ENCODE measurements at places on chromosomes 5 and 9.

- no peak for DNase-seq
Measured at GRCh38 chr5:166906991-166907713, 1384.3 kb upstream of the WWC1 start.

DNA sequence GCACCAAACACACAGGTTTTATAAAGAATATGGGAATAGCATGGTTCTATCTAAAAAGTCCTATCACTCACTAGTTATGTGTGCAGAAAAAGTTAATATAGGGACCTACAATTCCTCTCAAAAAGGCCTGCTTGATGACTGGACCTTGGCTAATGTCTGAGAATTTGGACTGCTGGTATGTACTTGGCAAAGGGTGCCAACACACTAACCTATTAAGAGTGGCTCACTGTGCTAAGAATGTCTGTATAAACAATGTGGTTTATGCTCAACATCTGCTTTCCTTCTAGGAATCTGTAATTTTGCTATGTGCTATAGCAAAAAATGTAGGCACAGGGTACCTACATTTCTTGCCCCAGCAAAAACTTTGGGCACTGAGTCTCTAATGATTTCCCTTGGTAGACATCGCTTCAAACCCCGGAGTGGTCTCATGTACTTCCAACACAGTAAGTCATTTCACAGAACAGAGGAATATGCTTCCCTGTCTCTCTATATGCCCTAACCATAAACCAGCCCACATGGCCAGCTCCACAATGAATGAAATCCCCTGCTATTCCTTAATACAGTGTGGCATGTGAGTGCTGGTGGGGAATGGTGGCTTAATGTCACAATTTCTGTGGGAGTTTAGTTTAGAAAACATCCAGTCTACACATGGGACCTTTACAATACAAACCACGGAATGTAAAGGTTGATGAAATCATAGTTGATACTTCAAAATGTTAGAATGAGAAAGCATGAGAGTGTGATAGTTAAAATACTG lies 101.7 kb downstream of the UBAP2 start:
- no peak for DNase-seq

DNA sequence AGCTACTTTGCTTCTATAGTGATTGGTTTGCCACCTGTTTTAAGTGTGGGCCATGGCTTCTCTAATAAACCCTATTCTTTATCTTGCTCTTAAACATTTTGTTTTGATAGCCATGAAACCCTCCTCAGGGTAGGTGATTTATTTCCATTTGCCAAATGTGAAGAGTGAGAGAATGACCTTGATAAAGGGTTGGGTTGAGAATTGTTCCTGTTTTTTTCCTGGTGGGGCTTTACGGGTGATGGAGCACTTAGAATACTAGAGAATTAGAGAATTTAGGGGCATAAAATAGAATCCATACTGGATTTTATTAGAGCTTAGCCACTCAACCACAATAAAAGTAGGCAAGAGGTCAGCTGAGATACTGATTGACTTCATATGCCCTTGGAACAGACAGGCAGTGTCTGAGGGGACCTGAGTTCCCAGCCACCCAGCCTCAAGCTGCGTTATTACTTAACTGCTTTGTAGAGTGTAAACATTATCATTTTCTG lies 68.9 kb downstream of the COMMD10 start:
- no peak for DNase-seq

DNA sequence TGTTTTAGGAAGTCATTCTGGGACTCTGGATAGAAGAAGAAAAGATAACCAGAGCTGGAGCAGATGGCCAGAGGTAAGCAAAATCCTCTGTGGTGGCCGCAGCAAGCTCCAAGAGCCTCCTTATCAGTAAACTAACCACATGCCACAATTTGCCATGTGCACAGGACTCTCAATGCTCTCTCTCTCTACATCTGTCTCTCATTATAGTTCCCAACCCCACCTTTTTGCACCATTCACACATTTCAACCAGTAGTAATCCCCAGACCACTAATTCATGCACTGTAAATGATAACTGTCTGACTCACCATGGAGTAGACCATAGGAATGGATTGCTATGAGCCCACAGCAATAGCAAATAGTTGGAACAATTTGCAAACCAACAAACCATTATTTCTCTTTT lies 526.1 kb downstream of the TLR4 start:
- DNase-seq = no peak

GRCh38 chr5:172872997-172873491 lies 39.0 kb downstream of the ERGIC1 start:
- DNase-seq = no peak

DNA sequence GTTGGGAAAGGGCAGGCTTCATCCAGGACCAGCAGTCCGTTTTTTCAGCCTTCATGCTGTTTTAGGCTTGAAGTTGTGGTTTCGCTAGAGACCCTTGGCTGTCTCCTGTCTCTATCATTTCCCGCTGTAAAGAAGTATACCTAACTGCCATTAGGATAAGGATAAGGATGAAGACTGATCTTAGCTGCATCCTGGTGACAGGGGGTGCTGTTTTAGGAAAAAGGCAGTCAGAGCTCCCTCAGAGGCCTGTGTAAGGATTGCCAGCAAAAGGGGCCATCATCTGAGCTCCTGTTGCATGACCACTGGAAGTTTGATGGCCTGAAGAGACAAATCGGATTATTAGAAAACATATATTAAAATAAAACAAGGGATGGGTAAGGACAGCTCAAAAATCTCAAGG lies 64.8 kb upstream of the FGF10 start:
- DNase-seq = no peak

DNA sequence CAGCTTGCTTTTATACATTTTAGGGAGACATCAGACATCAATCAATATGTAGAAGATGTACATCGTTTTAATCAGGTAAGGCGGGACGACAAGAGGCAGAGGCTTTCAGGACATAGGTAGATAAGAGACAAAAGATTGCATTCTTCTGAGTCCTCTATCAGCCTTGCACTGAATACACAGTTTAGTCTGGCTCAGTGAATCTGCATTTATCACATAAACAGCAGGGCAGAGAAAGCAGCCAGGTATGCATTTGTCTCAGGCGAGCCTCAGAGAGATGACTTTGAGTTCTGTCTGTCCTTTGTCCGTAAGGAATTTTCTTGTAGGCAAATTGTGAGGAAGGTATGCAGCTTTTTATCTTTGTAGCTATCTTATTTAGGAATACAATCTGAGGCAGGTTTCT lies 202.8 kb upstream of the TAS2R1 start:
- no peak for DNase-seq

DNA sequence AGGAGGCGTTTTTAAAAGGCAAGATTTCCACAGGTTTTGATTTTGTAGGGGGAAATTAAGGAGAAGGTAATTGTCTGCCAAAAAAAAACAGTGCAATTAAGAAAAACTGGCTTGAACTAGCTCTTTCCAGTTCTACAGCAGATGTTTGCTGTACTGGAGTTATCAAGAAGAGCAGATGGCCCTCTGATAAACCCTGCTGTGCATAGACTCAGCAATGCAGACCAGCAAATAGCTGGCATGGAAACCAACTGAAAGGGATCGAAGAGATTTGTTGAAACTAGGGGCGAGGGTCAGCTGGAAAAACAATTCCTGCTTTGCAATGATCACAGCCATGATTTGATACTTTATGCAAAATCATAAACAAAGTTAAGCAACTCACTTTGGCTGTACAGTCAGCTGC lies 17.8 kb upstream of the BHMT start:
- no peak for DNase-seq

GRCh38 chr5:134515801-134516200 lies 9.7 kb upstream of the JADE2 start:
- DNase-seq = no peak
